ENCODE measurements at places on chromosomes 4 and X. TPM values are rescaled to one million over a fixed set of nuclear protein-coding genes. Genes with fewer than 3 reads are reported as not detected.

The QDPR gene
- 8.9 TPM for total RNA-seq

DNA sequence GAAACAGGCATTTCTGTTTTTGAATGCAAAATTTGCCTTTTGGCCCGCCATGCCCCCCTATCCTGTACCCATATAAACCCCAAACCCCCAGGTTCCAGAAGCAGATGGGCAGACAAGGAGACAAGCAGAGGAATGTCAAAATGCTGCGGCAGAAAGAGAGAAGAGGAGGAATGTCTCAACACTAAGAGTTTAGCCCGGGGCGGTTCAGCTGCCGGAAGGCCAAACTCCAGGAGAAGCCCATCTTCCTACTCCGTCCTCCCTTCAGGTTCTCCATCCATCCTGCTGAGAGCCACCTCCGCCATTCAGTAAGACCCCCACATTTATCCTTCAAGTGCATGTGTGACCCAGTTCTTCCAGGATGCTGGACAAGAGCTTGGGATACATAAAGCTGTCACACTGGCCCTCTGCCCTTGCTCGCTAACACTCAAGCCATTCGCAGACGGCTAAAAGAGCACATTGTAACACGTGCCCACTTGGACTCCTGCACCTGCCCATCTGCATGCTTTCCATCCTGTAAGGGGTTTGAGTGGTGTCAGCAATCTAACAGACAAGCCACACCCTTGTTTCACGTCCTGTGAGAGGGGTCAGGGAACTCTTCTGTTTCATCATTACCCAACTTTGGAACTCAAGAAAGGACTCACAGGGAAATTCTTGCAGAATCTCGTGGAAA lies 31.3 kb downstream of the TLR10 start:
- H3K27ac ChIP-seq = no peak overlapping the region
- H3K4me1 ChIP-seq = peaks cover 8% of the 10 kb centered on the region
- H3K4me3 ChIP-seq = no peak overlapping the region
- DNase-seq = no peak
- peaks cover 14% of the 10 kb centered on the region for H3K36me3 ChIP-seq
- no peaks in the 10 kb centered on the region for H3K27me3 ChIP-seq

- no peaks in the 10 kb centered on the region for H3K36me3 ChIP-seq
- H3K4me1 ChIP-seq = no peaks in the 10 kb centered on the region
- H3K27ac ChIP-seq = no peak overlapping the region
- no peaks in the 10 kb centered on the region for H3K27me3 ChIP-seq
Measured at GRCh38 chrX:132612821-132613564, 124.2 kb upstream of the MBNL3 start.

DNA sequence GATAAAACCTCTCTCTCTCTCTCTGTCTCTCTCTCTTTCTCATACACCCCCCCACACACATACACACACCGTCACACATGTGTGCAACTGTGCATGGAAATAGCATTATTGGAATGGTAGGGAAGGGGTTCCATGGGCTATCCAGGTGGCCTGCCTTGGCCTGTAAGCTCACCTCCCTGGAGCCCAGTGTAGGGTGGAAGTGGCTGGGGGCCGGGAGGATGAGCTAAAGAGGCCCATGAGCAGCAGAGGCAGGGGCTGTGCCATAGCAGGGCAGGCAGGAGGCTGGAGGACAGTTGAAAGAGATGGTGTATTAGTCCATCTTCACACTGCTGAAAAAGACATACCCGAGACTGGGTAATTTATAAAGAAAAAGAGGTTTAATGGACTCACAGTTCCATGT lies 74.2 kb downstream of the CYTL1 start:
- no peak overlapping the region for H3K4me3 ChIP-seq
- DNase-seq = no peak
- no peaks in the 10 kb centered on the region for H3K27me3 ChIP-seq
- H3K36me3 ChIP-seq = peaks cover 8% of the 10 kb centered on the region

DNA sequence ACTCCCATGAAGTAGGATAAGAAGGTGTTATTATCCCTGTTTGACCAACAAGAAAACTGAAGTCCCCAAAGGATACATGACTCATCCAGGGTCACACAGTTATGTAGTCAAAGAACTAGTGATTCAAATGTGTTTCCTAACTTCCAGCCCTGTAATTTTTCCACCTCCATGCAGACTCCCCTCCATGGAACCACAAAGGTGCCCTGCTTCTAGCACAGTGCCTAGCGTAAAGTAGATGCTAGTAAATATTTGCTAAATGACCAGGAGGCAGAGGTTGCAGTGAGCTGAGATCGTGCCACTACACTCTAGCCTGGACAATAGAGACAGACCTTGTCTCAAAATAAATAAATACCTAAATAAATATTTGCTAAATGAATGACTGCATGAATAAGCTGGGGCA lies 55.8 kb downstream of the FRMPD3 start:
- H3K4me1 ChIP-seq = peaks cover 6% of the 10 kb centered on the region
- no peak overlapping the region for H3K4me3 ChIP-seq
- DNase-seq = no peak
- peaks cover 18% of the 10 kb centered on the region for H3K27me3 ChIP-seq

The USP17L17 gene
- not detected for total RNA-seq

The CT45A1 gene
- not detected for total RNA-seq

GRCh38 chr4:147761218-147761883 lies 29.5 kb downstream of the ARHGAP10 start:
- H3K4me3 ChIP-seq = no peak overlapping the region
- DNase-seq = no peak
- H3K27me3 ChIP-seq = no peaks in the 10 kb centered on the region
- no peaks in the 10 kb centered on the region for H3K4me1 ChIP-seq
- no peaks in the 10 kb centered on the region for H3K36me3 ChIP-seq

- DNase-seq = no peak
- H3K27me3 ChIP-seq = no peaks in the 10 kb centered on the region
- H3K4me3 ChIP-seq = no peak overlapping the region
- H3K36me3 ChIP-seq = no peaks in the 10 kb centered on the region
Measured at GRCh38 chr4:172654457-172654856, 514.2 kb upstream of the GALNT7 start.

- no peaks in the 10 kb centered on the region for H3K36me3 ChIP-seq
- H3K27me3 ChIP-seq = peaks cover 3% of the 10 kb centered on the region
- H3K4me3 ChIP-seq = no peak overlapping the region
- DNase-seq = peak; percentile 25
Measured at GRCh38 chr4:150209140-150209829, 131.0 kb downstream of the DCLK2 start.

The RAB9B gene
- 0.51 TPM for total RNA-seq

The MGST2 gene
- total RNA-seq = 1.2 TPM

The CXXC4 gene
- total RNA-seq = not detected

The NXF2B gene
- total RNA-seq = not detected

The BMPR1B gene
- not detected for total RNA-seq

The CFI gene
- total RNA-seq = not detected

DNA sequence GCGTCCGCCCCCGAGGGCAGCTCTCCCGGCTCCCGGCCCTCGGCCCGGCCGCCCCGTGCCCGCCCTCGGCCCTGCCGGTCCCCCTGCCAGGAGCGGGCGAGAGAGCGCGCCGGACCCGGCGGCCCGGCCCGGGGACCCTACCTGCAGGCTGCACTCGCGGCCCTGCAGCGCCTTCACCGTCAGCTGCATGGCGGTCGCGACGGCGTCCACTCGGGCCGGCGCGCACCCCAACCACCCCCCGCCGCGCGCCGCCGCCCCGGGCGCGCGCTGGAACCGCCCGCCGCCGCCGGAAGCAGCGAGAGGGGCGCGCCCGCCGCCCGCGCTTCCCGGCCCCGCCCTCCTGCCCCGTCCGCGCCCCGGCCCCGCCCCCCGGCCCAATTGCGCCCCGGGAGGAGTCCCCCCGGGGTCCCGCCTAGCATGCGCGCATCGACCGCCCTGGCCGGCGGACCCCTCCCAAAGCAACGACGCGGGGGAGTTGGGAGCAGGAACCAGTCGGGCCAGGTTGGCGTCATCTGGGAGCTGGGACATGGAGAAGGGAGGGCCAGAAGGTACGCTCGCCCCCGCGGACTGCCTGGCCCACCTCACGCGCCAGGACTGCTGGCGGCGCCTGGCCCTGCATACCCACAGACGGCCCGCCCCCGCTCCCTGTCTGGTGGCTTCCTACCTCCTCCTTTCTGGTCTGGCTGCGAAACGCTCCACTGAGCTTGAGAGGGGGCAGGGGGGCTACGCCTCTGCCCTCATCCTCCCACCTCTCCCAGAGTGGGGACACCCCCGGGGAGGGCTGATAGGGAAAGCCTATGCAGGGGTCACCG lies at the start of gene UBL4A:
Gene UBL4A, minus strand, starts transcription at position 220 of the 812 bp plus-strand sequence. Its CDS starts 31 bp downstream, at position 189.
- H3K27me3 ChIP-seq = no peaks in the 10 kb centered on the region
- peaks cover 10% of the 10 kb centered on the region for H3K36me3 ChIP-seq
- peak; percentile 61 for DNase-seq
- peaks cover 18% of the 10 kb centered on the region for H3K4me1 ChIP-seq

- H3K4me3 ChIP-seq = no peak overlapping the region
- no peak overlapping the region for H3K27ac ChIP-seq
- peaks cover 43% of the 10 kb centered on the region for H3K27me3 ChIP-seq
Measured at GRCh38 chr4:6225469-6225868, 25.1 kb upstream of the JAKMIP1 start.

DNA sequence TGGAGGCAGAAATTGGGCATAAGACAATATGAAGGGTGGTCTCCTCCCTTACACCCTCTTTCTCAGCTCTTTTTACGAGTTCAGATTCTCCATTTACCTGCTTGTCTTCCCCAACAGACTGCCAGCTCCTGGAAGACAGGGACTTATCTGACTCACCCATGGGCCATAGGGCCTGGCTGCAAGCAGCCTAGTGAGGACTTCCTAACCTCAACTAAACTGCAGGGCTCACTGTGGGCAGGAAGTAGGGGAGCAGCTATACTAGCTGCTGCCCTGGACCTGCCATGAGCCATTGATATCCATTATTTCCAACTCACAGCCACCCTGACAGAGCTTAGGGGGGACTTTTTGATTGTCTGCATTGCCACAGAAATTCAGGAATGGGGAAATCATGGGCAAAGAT lies 11.5 kb upstream of the ZNF718 start:
- H3K4me3 ChIP-seq = no peak overlapping the region
- H3K4me1 ChIP-seq = peaks cover 10% of the 10 kb centered on the region
- no peak for DNase-seq
- peaks cover 21% of the 10 kb centered on the region for H3K27me3 ChIP-seq
- peaks cover 7% of the 10 kb centered on the region for H3K36me3 ChIP-seq

DNA sequence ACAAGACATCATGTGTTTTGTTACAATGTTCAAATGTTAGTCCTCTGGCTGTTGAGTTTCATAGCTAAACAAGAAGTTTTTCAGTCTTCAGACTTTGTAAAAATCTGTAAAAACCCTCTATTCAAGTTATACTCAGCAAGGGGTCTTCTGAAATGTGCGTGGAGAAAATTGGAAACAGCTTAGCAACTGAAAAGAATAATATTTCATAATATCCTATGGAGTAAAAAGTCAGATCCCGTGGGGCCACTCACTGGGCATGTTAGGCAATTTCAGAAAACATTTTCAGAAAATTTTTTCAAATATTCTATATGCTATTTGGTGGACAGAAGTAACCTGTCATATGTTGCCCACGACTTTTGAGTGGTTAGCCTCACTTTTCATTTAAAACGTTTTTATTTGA lies 118.3 kb downstream of the CORIN start:
- H3K27ac ChIP-seq = no peak overlapping the region
- H3K4me1 ChIP-seq = no peaks in the 10 kb centered on the region
- no peaks in the 10 kb centered on the region for H3K36me3 ChIP-seq
- no peak overlapping the region for H3K4me3 ChIP-seq
- H3K27me3 ChIP-seq = peaks cover 26% of the 10 kb centered on the region
- DNase-seq = no peak

The CT47B1 gene
- not detected for total RNA-seq

- H3K27me3 ChIP-seq = no peaks in the 10 kb centered on the region
- no peak overlapping the region for H3K4me3 ChIP-seq
- DNase-seq = no peak
- no peaks in the 10 kb centered on the region for H3K36me3 ChIP-seq
- H3K27ac ChIP-seq = no peak overlapping the region
Measured at GRCh38 chr4:38902695-38903094, 35.1 kb downstream of the FAM114A1 start.

DNA sequence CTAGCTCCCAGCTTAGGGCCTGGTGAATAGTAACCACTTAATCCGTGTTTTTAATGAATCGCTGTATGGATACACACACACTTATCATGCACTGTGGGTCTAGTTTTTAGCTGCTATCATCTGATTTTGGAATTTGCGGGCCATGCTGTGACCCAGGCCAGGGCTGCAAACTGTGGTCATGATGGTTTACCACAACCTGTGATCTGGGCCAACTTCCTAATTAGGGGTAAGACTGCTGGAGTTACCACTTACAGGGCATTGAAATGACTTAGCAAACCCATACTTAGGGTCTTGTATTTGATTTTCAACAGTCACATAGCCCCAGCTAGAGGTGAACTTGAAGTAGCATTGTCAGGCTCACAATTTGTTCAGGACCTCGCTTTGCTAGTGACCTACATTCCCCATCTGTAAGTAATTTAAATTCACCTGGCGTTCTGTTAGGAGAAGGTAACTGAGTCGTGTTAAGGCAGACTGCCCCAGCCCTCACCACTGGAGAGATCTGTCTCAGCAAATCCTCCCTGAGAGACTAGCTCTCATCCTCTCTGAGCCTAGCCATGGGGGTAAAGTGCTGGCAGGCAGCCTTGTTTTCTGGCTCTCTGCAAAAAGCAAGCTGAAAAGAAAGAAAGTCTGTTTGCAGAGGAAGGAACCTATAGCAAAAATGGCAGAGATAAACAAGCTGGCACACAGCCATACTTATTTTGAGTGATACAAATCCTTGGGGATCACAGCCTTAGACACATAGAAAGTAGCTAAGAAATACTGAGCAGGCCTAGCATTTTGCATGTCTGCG lies 33.8 kb upstream of the EGFL6 start:
- no peaks in the 10 kb centered on the region for H3K36me3 ChIP-seq
- DNase-seq = no peak
- H3K27me3 ChIP-seq = no peaks in the 10 kb centered on the region
- no peaks in the 10 kb centered on the region for H3K4me1 ChIP-seq

GRCh38 chr4:6198768-6199421 lies 1.5 kb downstream of the JAKMIP1 start:
- no peak for DNase-seq
- peaks cover 32% of the 10 kb centered on the region for H3K27me3 ChIP-seq
- no peaks in the 10 kb centered on the region for H3K36me3 ChIP-seq
- peak overlapping the region; percentile 72 for H3K4me3 ChIP-seq

GRCh38 chr4:11614426-11614825 lies 185.7 kb upstream of the HS3ST1 start:
- no peaks in the 10 kb centered on the region for H3K27me3 ChIP-seq
- no peak overlapping the region for H3K27ac ChIP-seq
- H3K4me1 ChIP-seq = peaks cover 8% of the 10 kb centered on the region
- no peaks in the 10 kb centered on the region for H3K36me3 ChIP-seq
- no peak for DNase-seq

- H3K27ac ChIP-seq = peak overlapping the region; percentile 41
- H3K36me3 ChIP-seq = peaks cover 92% of the 10 kb centered on the region
- no peak overlapping the region for H3K4me3 ChIP-seq
- no peaks in the 10 kb centered on the region for H3K27me3 ChIP-seq
- DNase-seq = no peak
Measured at GRCh38 chr4:153622778-153623240, 61.3 kb upstream of the TLR2 start.

The VCX gene
- not detected for total RNA-seq

- H3K27me3 ChIP-seq = no peaks in the 10 kb centered on the region
- no peak overlapping the region for H3K4me3 ChIP-seq
- H3K27ac ChIP-seq = no peak overlapping the region
- no peaks in the 10 kb centered on the region for H3K36me3 ChIP-seq
- H3K4me1 ChIP-seq = peaks cover 4% of the 10 kb centered on the region
Measured at GRCh38 chr4:1576961-1577821, 106.9 kb downstream of the FAM53A start.

The ADH1A gene
- not detected for total RNA-seq

The MAGEA2B gene
- not detected for total RNA-seq

The UGT8 gene
- 20.0 TPM for total RNA-seq

Measured in activated B cell treated with CpG ODN at 0.5 μM for 24 hours (primary cell).